ENCODE measurements at places on chromosomes 12 and 14.

GRCh38 chr12:119802472-119802871 lies 74.6 kb downstream of the CIT start:
- no peak for DNase-seq

DNA sequence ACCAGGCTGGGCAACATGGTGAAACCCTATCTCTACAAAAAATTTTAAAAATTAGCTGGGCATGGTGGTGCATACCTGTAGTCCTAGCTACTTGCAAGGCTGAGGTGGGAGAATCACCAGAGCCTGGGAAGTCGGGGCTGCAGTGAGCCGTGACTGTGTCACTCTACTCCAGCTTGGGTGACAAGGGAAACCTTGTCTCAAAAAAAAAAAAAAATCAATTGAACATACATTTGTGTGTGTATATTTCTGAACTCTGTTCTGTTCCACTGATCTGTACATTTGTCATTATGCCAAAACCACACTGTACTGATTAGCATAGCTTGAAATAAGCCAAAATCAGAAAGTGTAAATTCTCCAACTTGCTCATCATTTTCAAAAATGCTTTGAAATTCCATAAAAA lies 254.6 kb downstream of the SOX5 start:
- no peak for DNase-seq

- DNase-seq = no peak
These were observed 162.6 kb downstream of the SLC15A4 start for GRCh38 chr12:128661226-128661569.

GRCh38 chr12:46470036-46470627 lies 97.6 kb upstream of the SLC38A2 start:
- no peak for DNase-seq
